ENCODE measurements at places on chromosomes 1 and 21.

- DNase-seq, result no peak
These were observed 6.6 kb downstream of the ZMYND12 start for GRCh38 chr1:42449256-42449655.

DNA sequence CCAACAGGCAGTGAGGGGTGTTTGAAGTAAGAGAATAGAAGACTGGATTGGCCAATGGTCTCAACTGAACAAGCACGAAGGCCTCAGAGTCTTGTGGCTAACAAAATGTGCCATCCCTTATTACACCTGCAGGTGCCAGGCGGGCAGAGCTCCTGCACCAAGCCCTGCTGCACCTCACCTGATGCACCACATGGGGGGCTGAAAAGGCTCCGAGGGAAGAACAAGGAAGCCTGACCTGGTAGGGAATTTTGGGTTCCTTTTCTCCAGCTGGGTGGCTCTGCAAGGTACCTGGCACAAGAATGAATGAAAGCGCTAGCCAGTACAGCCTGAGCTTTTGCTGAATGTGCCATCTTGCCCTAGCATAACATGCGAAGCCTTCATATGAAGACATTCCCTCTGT lies 9.7 kb downstream of the HSD3B1 start:
- DNase-seq, result no peak

- DNase-seq, result no peak
These were observed 39.2 kb downstream of the NSL1 start for GRCh38 chr1:212752252-212752933.

DNA sequence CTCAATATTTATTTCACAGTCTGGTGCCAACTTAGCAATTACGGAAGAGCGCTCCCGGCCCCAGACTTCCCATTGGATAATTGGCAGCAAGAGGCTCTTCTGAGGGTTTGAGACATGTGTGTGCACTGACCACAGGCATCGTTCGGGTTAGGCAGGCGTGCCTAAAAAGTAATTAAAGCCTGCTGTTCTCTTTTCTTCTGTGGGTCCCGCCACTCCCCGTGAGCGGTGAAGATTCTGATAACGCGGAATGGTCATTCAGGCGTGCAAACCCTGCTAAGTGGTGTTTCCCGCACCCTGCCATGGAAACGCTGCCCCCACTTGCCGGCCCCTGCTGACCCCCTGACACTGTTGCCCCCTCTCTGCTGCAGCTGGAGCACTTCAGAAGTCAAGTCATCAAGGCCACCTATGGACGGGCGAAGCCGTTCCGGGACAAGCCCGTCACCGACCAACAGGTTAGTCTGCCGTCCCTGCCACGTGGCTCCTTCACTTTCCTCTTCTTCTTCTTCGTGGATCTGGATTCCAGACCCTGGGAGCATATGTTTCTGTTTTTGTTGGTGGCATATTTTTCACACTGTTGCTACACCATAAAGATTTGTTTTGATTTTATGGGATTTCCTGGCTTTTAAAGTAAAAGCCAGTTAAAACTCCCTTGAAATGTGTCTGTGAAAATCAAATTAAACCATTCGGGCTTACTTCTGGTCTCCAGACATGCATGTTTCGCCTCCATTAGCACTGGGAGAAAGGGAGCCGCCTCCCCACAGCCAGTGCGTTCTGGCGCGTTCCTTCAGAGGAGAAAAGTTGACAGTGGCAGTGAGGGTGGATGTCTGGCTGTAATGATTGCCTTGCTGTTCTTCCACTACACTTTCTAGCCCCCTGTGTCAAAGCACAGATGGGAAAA lies 79.9 kb downstream of the FHAD1 start:
- no peak for DNase-seq

- DNase-seq, result no peak
These were observed 90.5 kb upstream of the TLR5 start for GRCh38 chr1:223233410-223234169.

- DNase-seq, result peak; percentile 61
These were observed 41.9 kb downstream of the SLC45A1 start for GRCh38 chr1:8359617-8360481.

Data from psoas muscle (tissue), 8 donors.